ENCODE measurements at places on chromosomes 11 and 22.
A peak's percentile ranks its signal among the peaks of the same experiment; 100 is the strongest.

DNA sequence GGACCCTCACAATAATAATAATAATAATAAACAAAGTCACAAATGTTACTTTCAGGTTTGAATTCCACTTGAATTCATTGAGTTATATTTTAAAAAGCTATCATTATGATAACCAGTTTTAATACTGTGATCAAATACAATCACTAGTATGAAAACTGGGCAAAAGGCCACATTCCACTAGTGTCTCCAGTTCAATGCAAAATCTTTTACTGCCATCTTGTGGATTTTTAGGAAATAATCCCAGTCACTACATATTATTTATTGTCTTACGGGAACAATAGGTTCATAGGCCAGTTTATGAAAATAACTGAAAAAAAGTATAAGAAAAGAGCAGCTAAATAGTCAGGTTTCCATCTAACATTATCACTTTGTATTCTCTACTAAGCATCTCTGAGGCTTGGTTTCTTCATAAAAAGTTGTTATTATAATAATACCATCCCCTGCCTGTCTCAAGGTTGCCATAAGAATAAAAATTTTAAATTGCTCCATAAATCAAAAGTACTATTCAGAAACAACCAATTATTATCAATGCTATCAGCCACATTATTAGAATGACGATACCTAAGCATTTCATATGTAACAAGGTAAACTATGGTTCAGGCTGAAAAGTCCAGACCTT, 533.9 kb upstream of the CCDC90B start:
- DNase-seq, result no peak

DNA sequence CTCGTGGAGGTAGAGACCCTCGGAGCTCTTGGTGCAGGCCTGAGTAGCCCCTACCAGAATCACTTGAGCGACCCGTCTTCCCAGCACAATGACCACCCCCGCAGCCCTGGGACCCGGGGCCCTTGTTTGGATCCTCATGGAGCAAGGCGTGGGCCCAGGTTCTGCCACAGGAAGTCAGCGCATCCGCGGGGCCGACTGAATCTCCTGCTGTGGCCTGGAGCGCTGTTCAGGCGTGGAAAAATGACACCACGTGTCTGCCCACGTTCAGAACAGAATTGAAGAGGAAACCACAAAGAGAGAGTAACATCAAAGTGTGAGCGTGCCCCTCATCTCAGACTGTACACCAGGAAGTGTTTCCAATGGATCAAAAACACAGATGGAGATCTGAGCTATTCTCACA, 1479.2 kb downstream of the TBC1D22A start:
- DNase-seq, result no peak

DNA sequence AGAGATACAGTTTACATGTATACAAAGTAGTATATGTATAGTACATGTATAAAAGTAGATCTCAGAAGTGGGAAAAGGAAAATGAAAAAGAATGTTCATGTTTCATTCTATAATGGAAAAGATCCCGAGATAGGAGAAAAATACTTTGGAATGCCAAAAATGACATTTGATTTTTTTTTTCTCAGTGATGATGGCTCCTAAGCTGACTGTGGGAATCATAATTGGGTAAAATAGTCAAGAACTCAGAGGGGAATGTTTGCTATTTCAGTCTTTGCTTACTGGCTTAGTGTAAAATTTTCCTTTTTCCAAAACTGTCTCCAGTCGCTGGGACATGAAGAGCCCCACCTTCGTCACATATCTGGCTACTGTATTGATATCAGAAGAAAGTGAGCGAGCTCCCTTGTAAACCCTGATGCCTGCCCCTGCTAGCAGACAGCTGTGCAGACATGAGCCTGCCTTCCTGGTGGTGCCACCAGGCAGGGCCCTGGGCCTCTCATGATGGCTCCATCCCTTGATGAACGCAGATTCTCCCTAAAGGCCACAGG, 944.6 kb downstream of the NTM start:
- DNase-seq, result no peak

DNA sequence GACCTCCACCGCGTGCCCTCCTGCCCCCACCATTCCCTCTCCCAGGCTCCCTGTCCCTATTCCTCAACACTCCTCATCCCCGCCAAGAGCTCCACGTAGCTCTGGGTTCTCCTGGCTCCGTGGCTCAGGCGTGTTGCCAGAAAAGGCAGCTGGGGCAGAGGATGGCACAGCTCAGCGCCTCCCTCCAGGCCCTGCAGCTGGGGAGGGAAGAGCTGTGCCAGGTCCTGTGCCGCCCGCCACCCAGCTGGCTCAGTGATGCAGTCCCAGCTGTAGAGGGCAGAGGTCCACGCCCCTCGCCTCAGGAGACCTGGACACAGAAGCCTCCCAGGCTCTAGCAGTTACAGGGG, 4.2 kb downstream of the ARHGAP1 start:
- no peak for DNase-seq

- DNase-seq, result no peak
Observed at GRCh38 chr11:61917334-61918109, at the start of gene RAB3IL1. Gene RAB3IL1, minus strand, starts transcription at chr11:61917566. Its CDS starts 199 bp downstream, at chr11:61917367.

DNA sequence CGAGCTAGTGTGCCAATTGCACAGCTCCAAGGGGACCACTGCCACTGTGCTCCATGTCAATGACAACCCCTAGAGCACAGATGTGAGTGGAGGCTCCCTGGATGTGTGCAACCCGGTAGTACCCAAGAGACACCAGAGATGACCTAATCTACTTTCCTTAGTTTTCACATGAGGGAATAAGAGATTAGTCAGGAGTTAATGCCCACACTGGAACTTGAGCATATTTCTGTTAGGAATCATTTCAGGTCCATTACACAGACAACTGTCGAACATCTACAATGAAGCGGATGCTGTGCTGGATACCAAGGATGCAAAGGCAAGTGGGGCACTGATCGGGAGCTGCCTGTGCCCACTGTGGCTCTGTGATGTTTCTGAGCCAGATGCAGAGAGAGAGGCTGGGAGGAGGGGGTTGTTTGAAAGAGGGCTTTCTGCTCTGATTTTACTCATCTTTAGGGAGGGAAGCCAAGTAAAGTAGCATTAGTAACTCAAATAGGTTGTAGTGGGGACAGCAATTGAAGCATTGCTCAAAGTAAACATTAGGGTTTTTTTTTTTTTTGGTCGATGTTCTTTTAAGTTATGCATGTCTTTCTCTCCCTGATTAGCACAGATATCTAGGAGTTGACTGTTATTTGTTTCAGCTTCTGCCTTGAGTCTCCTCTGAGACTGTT, 82.5 kb upstream of the SORL1-AS1 start:
- no peak for DNase-seq

DNA sequence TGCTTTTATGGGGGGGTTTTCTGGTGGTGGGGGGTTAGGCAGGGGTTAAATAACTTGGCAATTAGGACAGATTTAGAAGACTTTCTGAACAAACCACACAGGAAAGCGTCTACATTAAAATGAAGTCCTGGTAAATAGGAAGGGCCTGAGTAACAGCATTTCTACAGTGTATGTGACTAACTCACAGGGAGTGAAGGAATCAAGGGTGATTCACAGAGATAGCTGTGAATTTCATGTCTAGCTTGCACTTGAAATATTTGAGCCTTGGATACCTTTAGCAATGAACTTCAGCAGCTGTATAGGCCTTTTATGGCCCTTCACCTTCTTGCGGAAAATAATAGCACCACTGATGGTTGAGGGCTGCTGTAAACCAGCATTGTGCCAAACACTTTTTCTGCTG, 26.1 kb upstream of the LDHA start:
- no peak for DNase-seq

GRCh38 chr11:15073361-15074205, at the start of gene CALCB:
Gene CALCB, plus strand, starts transcription at chr11:15073593. Its CDS starts 1,126 bp downstream, at chr11:15074719.
- DNase-seq, result peak; percentile 31

DNA sequence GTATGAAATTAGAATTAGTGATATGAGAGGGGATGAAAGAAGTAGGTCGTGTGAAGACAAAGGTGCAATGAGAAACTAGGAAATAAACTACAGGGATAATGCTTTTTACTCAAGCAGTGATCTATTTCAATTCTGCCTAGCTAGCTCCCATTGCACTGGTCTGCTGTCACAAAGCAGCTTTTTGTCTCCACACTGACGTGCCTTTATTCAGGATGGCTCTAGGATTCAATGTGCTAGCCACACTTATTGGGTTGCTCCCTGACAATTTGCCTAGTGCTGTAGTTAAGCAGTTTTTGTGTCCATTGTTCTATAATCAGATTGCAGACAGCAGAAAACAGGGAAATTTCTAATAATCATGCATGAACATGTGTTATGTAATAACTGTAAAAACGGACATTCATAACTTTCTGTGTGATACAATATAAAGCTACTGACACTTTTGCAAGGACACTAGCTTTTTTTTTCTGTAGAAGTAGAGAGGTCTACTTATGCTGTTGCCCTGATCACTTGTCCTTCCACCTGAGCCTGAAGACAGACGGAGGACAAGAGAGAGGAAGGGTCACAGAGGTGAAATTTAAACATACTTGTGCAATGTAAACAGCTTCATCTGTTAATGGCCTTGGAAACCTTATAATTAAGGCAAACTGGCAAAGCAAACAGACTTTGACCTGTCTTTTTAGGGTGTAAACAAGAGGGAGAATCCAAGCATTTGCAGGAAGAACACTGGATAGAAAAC, 269.6 kb downstream of the LRRC4C start:
- DNase-seq, result no peak

DNA sequence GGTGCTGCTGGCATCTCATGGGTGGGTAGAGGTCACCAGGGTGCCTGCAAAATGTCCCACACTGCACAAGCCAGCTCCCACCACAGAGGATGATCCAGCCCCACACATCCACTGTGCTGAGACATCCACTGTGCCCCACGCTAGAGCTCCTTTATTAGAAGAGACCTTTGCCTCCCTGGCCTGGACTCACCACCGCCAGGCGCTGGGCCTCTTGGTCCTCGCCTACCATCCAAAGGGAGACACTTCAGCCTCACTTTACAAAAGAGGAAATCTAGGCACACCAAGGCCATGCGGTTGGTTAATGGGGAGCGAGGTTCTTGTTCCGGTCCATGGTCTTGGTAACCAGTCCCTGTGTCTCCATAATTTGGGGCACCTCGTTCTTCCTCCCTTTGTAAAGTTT, 3.4 kb upstream of the ANO1 start:
- no peak for DNase-seq

DNA sequence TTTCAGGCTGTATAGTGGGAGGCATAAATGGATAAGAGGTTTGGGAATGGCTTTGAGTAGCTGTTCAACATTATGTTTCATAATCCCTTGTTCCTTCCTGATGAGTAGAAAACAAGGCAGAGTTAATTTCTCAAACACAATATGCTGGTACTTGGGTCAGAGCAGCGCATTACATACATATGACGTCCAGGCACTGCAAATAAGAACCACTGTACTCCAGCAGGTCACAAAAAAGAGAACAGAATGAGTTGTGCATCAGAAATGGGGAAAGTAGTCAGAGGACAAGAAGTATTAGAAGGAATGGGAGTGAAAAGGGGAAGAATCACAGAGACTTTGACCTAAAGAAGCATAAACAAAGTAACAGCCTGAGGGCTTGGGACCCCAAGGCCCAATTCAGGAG, 44.0 kb upstream of the RDX start:
- no peak for DNase-seq

DNA sequence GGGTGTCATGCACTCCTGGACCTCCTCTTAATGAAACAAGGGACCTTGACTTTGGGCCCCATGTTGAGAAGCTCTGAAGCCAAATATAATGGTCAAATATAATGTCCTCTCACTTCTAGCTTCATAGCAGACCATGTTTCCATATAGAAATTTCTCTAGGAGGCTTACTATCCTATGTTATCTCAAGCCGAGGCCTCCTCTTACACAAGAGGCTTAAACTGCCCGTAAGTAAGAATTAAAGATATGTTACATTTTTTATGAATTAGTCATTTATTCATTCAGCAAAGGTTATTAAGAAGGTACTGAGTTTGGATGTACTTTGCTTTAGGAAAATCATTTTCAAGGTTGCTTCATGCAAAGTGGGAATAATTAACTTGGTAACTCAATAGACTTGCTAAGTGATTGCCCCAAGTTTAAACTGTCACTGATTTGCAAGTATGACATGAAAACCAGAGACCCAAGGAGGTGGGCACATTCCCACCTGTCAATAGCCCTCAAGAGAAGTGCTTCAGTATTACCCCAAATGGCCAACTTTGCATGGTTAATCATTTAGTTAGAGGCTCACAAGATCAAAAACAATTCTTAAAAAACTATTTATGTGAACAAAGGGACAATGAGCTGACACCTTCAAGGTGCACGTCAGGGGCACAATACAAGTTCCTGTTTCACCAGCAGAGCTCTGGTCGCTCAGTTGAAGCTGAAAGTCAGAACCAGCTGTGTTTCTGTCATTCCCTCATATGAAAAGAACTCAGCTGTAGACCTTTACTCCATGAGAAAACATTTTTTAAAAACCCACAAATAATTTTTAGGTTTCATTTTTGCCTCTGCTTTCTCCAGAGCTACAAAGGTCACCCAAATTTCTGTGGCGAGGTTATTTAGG, 20.9 kb downstream of the BDNF start:
- DNase-seq, result no peak
